Uterus (tissue), 4 donors: ENCODE measurements at places on chromosomes 7 and 10.

DNA sequence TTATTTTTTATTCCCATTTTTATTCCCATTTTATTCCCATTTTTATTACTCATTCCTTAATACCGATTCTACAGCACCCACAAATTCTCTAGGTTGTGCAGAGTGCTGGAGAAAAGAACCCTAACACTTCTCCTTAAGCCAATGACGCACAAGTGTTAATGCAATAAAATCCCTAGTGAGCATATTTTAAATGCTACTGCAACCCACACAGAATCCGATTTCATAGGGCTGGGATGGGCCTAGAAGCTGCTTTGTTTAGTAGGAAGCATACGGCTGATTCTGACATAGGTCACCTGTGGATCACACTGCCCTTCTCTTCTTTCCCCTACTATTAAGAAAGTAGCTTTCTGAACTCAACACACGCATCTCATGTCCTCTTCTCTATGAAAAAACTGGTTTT is 45.1 kb upstream of the CABCOCO1 start:
- no peak for DNase-seq

GRCh38 chr10:9877978-9878377 is 1139.7 kb upstream of the CELF2 start:
- no peak for DNase-seq

- no peak for DNase-seq
Measured at GRCh38 chr7:35030848-35031247, 6.4 kb downstream of the DPY19L1 start.

- DNase-seq: no peak
Measured at GRCh38 chr10:62858364-62858763, 42.2 kb upstream of the EGR2 start.

DNA sequence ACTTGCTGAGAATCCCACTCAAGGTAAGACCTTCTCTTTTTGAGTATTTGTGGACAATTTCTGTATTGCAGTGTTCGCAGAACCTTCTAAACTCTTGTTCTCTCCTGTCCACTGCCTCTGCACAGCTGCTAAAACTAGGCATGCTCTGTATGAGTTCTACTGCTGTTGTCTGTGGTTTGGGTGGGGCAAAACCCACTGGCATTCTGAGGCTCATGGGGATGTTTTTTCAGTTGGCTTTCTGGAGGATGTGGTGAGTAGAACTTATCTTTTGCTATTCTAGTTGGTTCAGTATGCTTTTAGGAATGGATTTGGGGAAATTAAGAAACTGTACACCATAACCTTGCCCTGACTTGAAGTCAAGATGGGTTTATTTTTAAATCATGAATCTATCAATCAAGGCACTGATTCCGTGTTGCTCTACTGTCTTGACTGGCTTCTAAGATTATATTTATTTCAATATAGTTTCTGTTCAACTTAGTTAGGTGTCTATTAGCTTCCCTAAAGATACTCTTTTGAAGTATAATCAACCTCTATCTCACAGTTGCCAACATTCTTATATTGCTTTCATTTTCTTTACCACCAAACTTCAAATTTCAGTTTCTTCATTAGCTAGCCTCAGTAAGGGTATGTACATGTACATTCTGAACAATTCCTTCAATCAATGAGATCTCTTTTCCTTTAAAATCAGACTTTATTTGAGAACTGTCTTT is 25.0 kb upstream of the C1GALT1 start:
- DNase-seq: no peak

- DNase-seq: no peak
Measured at GRCh38 chr7:81330108-81330507, 411.3 kb upstream of the SEMA3C start.

- DNase-seq: no peak
Measured at GRCh38 chr7:42672339-42672999, 239.4 kb downstream of the C7orf25 start.

DNA sequence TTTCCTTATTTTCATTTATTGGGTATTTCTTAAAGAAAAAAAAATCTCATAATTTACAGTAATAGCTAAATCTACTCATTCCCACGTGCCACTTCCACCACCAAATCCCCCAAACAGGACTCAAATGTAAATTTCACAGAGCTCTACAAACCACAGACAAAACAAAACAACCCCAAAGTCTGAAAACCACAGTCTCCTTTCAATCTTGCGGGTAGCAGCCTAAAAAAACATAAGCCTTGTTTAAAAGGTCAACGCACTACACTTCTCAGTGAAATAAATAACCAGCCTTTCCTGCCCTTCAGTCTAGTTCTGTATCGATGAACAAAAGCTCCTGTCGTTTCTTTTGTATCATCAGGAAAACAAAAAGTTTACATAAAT is 121.8 kb upstream of the AFAP1L2 start:
- no peak for DNase-seq

DNA sequence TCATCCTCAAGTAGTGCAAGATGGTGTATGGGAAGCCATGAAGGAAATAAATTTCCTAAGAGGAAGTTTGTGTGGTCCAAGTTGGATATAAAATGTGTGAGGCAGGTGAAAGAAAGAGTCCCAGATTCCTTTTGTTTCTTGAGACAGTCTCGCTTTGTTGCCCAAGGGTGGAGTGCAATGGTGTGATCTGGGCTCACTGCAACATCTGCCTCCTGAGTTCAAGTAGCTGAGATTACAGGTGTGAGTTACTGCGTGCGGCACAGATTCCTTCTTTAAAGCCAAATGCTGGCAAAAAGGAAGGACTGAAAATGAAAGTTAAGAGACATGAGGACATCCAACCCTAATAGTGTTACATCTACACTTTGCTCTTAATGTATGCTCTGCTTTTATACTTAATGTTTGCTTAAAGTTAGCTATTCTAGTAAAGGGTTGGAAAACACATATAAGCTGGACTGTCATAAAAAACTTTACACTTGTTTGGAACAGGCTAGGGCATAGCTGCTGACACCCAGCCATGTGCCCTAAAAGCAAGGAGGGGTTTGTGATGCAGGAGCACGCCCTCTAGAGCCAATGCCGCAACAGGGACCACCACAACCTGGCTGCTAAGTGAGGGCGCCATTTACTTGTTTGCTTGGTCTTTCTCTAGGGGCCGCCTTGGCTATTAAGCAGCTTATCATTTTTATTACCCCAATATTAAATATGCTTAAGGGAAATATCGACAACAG is 34.5 kb downstream of the CLEC2L start:
- DNase-seq: no peak

GRCh38 chr7:158684329-158684728 is 20.3 kb downstream of the NCAPG2 start:
- no peak for DNase-seq

DNA sequence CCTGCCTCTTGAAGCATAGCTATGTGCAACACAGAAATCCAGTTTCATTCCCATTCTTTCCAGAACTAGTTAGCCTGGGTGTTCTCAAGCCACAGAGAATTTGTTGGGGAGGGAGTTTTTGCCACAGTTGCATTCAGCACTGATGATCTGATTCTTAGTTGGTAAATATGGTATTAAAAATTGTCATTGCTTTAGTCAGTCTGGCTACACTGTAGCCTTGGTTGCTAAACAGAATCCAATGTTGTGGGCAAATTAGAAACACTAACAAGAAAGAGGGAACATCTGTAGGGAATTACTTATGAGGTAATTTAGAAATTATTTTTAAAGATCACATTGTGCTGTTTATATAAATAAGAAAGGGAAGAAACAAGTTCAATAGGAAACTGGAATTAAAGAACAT is 57.0 kb upstream of the CC2D2B start:
- no peak for DNase-seq

DNA sequence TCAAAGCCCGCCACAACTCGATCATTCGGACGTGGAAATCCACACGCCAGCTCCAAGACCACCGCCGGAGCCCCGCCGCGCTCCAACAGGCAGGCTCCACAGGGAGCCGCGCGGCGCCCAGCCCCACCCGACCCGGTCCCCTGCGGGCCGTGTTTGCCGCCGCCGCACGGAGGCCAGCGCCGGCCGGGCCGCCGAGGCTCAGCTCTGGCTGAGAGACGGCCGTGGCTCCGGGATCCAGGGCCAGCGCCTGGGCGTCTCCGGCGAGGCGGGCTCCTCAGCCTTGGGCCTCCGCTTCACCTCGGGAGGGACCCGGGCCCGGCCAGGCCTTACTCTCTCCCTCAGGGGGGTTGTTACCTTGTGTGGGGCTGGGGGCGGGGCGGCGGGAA is 333 bp downstream of the SMNDC1 start:
- no peak for DNase-seq

DNA sequence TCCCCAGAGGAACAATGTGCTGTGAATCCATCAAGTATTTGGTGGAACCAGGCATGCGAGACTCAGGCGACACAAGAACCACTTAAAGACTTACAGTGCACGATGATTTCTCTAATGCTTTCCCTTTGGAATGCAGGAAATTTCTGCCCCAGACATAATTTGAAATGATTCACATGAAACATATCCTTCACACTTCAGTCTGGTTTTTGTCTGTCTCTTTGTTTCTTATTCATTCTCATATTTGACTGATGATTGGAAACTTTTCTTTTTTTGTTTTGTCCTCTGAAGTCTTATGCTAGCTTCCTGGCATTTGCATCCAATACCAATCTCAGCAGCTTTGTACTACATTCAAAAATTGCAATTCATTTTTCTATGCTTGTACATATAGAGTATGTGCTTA is 502.8 kb downstream of the PHTF2 start:
- no peak for DNase-seq

- no peak for DNase-seq
Measured at GRCh38 chr7:37786741-37787569, 61.4 kb upstream of the NME8 start.

DNA sequence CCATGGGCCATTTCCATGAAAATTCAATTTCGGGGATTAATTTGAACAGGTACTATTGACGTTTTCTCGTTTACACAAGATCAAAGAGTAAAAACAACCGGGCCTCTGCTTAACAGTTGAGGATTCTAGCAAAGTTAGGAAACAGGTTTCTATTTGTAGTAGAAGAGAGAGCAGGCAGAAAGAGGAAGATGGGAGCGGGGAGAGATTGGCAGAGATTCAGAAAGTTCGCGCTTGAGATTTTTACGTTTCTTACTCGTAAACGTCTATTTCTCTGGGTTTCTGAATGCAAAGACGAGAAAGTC is 571 bp upstream of the VWC2 start:
- no peak for DNase-seq

DNA sequence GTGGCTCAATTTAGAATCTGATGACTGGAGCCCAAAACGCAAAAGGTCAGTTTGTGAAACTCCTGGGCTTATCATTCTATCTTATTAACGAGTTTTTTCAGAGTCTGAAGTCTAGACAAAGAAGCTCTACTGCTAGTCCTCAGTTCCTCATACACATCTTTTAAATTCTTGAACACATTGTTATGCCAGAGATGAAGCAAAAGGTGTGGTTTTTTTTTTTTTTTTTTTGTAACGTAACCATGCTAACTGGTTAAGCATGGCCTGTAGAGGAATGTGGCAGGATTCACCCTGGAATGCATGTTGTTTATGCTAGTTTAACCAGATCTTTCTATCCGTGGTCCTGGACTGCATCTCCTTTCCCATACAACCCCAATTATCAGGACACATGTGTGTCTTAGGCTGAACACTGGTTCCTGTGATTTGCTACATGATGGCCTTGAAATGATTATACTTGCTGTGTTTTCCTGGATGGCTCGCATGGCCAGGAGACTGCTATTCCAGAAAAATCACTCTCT is 79.3 kb upstream of the MDFIC start:
- DNase-seq: no peak

GRCh38 chr7:131636092-131636491 is 79.7 kb upstream of the PODXL start:
- no peak for DNase-seq

GRCh38 chr7:150965273-150965830 is 12.8 kb downstream of the KCNH2 start:
- DNase-seq: no peak

DNA sequence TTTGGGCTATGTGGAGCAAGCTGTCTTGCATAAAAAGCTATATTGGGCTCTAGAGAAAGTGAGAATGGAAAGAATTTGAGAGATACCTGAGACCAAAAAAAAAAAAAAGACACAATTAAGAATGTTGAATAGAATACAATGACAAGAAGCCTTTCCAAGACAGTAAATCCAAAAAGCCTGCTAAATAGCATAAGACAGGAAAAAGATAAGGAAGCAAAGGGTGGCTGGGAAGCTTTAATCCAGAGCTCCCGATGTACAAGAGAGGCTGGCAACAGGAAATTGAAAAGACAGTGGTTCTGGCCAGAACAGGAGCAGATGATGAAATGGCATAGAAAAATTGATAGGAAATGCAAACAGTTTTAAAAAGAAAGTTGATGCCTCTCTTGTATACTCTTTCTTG is 174.9 kb downstream of the CACNA2D1 start:
- no peak for DNase-seq

DNA sequence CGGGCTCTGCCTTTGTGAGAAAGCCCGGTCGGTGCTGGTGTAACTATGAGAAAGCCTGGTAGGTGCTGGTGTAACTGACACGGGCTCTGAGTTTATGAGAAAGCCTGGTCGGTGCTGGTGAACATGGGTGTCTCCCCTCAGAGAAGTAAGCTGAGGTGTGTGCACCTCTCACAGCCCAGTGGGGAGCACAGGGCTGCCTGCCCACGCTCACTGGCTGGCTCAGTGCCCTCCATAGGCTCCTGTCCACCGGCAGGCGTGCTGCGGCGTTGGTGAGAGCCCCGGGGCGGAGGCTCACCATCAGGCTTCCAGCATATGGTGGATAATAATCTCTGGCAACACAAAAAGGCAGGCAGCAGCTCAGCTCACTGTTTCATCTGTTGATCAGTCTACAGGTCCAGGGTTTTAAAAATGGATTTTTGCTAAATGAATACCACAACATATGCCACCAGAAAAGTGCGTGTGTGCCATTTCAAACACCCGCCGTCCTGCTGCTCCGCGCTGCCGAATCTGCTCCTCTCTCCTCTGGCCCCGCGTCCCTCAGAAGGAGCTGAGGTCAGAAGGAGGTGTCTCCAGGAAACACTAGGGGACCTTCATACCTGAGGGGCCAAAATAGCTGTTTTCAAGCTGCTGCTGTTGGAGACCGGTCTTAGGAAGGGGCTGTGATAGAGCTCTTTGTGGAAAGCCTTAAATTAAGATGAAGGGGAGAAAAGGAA is 365.7 kb downstream of the DNAJB6 start:
- no peak for DNase-seq

DNA sequence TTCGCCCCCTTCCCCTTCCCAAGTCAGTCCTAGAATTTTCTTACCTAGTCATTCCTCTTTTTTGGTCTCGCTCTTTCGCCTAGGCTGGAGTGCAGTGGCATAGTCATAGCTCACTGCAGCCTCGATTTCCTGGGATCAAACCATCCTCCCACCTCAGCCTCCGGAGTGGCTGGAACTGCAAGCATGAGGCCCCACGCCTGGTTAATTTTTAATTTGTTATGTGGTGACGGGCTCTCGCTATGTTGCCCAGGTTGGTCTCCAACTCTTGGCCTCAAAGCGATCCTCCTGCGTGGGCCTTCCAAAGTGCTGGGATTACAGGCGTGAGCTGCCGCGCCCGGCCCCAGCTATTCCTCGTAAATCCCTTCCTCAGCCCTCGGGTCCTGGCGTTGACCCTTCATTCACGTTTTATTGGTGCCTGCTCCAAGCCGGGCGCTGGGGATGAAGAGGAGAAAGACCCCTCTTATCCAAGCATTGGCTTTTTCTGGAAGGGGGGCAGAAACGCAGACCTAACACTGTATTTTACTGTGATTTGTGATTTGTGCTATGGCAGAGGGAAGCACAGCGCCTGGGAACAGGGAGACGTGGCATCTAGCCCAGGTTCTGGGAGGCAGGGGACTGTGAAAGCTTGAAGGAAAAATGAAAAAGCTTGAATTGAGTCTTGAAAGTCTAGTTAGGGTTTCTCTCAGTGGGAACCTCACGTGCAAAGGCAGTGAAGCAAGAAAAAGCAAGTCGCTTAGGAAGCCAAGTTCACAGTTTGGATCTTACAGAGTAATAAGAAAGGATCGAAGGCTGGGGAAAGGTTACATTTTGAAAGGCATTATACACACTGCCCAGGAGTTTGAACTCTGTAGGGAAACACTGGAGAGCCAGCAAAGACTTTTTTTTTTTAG is 516 bp downstream of the ZNHIT1 start:
- DNase-seq: no peak
